Stimulated activated CD4-positive, alpha-beta T cell treated with anti-CD3 and anti-CD28 coated beads, Interleukin-15, amount 100 ng/mL, for 48 hours (primary cell): ENCODE measurements at places on chromosomes 7 and 10.

DNA sequence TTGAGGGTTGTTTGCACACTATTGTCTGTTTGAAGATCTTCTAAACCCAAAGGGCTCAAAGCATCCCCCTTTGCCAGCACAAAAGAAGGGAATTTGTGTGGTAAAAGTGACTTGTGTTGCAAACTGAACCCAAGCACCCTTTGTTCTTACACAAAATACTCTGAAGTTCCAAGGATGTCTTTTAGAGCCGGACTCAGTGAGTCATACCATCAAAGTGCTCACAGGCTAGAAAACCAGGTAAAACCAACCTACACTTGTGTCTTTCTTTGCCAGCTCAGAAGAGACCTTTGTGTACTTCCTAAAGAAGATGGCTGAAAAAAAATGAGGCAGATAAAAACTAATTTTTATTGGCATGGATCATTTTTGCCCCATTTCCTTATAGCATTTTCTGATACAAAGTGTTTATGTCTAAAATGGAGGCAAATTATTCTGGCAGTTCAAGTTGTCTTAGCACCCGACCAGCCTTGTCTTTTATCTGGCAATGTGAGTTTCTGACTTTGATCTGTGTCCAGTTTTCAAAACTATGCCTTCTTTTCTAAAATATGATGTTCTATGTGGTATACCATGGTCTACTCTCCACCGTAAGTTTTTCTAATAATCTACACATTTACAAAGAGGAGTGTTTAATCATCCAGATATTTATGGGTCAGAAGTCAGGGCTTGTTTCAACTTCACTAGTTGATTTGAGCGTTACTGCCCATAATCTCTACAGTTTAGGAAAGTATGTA lies 128.4 kb upstream of the FZD1 start:
- DNase-seq, result no peak

GRCh38 chr10:29253690-29254029 lies 35.2 kb upstream of the LYZL1 start:
- no peak for DNase-seq

DNA sequence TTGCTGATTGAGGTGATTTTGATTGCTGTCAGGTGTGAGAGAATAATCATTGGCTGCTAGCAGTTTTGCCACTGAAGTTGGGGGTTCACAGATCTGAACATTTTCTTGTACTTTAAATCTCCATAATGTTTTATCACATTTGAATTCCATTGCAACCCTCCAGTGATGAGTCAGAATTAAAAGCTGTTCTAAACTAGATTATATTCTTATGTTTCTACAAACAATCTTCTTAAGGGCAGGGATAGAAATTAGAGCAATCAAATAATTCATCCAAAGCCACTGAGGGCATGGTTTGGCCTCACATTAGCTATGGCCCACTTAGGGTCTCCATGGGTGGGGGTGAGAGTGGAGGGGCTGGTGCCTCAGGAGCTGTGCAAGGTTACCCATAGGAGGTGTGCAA lies 53.0 kb upstream of the RPA3 start:
- DNase-seq, result no peak

- no peak for DNase-seq
Observed at GRCh38 chr7:36568452-36568849, 155.8 kb downstream of the AOAH start.

DNA sequence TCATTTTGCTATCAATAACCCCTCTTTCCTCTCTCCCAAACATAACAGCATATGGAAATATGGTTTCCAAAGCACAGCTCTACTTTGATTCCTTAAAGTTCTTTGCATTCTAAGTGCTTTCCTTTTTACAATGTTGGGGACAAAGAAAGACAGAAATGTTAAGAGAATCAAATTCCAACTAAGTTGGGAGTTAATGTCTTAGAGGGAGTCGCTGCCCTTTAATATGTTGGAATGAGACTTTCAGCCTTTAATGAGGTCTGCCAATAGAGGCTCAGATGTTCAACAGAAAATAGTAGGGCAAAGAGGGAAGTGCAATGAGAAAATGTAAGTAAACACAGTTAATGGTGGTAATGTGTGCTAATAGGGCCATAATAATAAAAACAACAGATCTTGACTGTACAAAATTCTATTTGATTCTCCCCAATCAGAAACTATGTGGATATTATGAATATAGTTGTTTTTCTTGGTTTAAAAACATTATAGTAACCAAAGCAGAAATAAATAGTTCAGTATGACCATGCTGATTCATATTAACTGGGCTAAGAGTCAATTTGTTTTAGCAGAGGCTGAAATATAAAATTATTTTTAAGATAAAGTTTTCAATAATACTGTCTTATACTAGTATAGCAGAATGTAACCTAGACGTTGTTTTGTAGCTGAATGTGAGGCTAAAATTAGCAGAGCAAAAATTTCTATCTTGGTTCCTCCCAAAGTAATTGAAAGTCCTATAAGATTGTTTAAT lies 10.3 kb downstream of the HYCC1 start:
- no peak for DNase-seq

- DNase-seq, result no peak
Observed at GRCh38 chr7:15292138-15292537, 269.7 kb downstream of the AGMO start.

GRCh38 chr7:41298409-41298808 lies 404.5 kb downstream of the INHBA start:
- DNase-seq, result no peak

GRCh38 chr7:124480036-124480820 lies 285.4 kb downstream of the GPR37 start:
- DNase-seq, result no peak

- DNase-seq, result no peak
Observed at GRCh38 chr10:116237260-116237659, 35.7 kb downstream of the GFRA1 start.

- DNase-seq, result no peak
Observed at GRCh38 chr7:66326501-66327215, 121.5 kb downstream of the TPST1 start.
